Fibroblast of skin of back (primary cell): ENCODE measurements at places on chromosomes 7 and 10.

DNA sequence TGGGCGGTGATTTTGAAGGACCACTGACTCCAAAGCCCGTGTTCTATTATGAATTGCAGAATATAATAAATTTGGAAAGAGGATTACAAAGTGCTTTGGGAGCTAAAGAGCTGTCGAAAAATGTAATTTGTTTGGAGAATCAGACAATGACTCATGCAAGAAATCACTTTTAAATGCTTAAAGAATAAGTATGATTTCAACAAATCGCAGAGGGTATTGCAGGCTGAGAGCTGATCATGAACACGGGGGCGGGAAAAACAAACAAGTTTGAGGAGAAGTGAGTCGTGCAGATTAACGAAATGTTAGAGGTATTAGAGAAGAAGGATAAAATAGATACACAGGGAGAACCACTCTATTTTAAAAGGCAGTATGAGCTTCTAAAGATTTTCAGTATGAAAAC, 4.9 kb upstream of the HACD1 start:
- DNase-seq: peak; percentile 11

DNA sequence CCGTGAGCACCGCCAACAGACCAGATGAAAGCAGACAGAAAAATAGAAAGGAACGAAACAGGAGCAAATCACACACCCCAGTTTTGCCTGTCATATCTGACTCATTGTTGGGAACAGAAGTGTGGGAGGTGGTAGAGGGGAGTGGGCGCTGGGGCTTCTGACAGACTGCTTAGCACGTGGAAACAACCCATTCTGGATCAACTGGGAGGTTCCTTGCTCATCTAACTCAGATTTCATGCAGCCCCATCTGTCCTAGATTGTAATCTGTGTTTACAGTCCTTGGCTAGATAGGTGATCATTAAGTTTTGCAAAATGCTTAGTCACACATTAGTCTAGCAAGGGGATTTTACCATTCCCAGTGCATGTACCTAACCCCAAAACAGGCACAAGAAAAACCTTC, 154.1 kb downstream of the NRP1 start:
- no peak for DNase-seq

GRCh38 chr7:104723001-104723400, 291.0 kb upstream of the KMT2E start:
- no peak for DNase-seq

DNA sequence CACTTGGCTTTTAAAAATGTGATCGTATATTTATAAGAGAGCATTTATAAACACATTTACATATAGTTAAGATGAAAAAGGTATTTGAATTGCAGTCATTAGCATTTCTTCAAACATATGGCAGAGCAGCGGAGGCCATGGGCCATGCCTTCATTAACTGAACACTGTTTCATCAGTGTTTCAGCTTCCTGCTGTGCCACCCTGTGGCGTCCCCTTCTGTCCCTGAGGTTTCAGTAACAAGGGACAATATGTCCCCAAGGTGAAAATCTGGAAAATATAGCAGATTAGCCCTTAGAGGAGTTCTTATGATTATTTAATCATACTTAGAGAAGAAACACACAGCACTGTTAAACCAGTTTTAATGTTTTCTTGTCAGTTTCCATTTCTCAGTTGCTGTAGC, 577.8 kb downstream of the ETV1 start:
- no peak for DNase-seq

- DNase-seq: no peak
Measured at GRCh38 chr7:29306319-29306991, 111.9 kb downstream of the CHN2 start.

- no peak for DNase-seq
Measured at GRCh38 chr10:124700293-124701037, 43.7 kb downstream of the FAM53B start.

- peak; percentile 60 for DNase-seq
Measured at GRCh38 chr7:85587785-85588184, 400.9 kb upstream of the SEMA3D start.

DNA sequence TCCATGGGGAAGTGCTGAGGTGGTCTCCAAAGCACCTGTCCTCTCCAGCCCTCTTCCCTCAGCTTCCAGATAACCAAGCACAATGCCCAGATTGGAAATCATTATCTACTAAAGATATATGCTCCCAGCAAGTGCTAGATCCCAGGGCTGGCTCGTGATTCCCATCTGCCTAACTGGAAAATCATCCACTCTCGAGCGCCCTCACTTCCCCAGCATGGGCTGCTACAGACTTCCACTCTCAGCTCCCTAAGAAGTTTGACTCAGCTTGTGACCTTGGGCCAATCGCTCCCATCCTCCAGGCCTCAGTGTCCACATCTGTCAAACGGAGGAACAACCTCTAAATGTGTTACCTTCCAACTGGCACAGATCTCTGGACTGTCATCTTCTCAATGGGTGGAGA, 112.4 kb upstream of the ZMIZ1 start:
- DNase-seq: no peak
